T-cell (primary cell): ENCODE measurements at places on chromosomes 6 and 20. TPM values are rescaled to one million over a fixed set of nuclear protein-coding genes. Genes with fewer than 3 reads are reported as not detected.

KAT14 gene
- 20.5 TPM for total RNA-seq

ADA gene
- total RNA-seq = 21.9 TPM

SPAG4 gene
- 12.6 TPM for total RNA-seq

HSPA1A gene
- 10.0 TPM for total RNA-seq

ARFGEF3 gene
- total RNA-seq = 0.10 TPM

MTFR2 gene
- 1.3 TPM for total RNA-seq

WFDC5 gene
- total RNA-seq = not detected

CAPN11 gene
- total RNA-seq = 0.79 TPM

CAGE1 gene
- 0.75 TPM for total RNA-seq

SMIM28 gene
- not detected for total RNA-seq

TFAP2B gene
- total RNA-seq = not detected

PTPRK gene
- 2.1 TPM for total RNA-seq

BPIFA1 gene
- total RNA-seq = not detected

MAS1 gene
- not detected for total RNA-seq

TINAG gene
- not detected for total RNA-seq

FRK gene
- total RNA-seq = 0.06 TPM

LRRC73 gene
- 0.53 TPM for total RNA-seq

PRDM13 gene
- not detected for total RNA-seq

RGS17 gene
- 0.30 TPM for total RNA-seq

WFDC12 gene
- not detected for total RNA-seq

HLA-DPB1 gene
- 41.2 TPM for total RNA-seq

OTOR gene
- not detected for total RNA-seq

PANK2 gene
- total RNA-seq = 64.4 TPM

PPP1R3D gene
- 10.1 TPM for total RNA-seq

SPATS1 gene
- total RNA-seq = not detected

FAM217B gene
- 21.3 TPM for total RNA-seq

SLC17A5 gene
- 9.6 TPM for total RNA-seq

C6orf163 gene
- total RNA-seq = 4.5 TPM

PCMT1 gene
- 39.2 TPM for total RNA-seq

ISM1 gene
- 5.8 TPM for total RNA-seq

CALHM5 gene
- not detected for total RNA-seq

MYO6 gene
- total RNA-seq = 2.2 TPM

ACOT8 gene
- 33.9 TPM for total RNA-seq

LHFPL5 gene
- not detected for total RNA-seq

HLA-DQB2 gene
- total RNA-seq = not detected

FAM83B gene
- total RNA-seq = not detected

KIAA0408 gene
- total RNA-seq = 6.4 TPM

STMN3 gene
- total RNA-seq = 107 TPM

DACT2 gene
- total RNA-seq = not detected

PCIF1 gene
- total RNA-seq = 74.6 TPM

MYBL2 gene
- total RNA-seq = 1.3 TPM

COL9A3 gene
- total RNA-seq = 0.56 TPM

NKAPL gene
- total RNA-seq = not detected

MLN gene
- total RNA-seq = not detected

EFCAB8 gene
- 1.5 TPM for total RNA-seq

OXT gene
- 3.0 TPM for total RNA-seq

C6orf58 gene
- total RNA-seq = not detected

VNN1 gene
- total RNA-seq = not detected

TNXB gene
- 15.4 TPM for total RNA-seq

PRPH2 gene
- total RNA-seq = not detected

PGC gene
- total RNA-seq = 0.86 TPM

PBOV1 gene
- total RNA-seq = not detected
